ENCODE measurements at places on chromosomes 12 and 14.
A peak's percentile ranks its signal among the peaks of the same experiment; 100 is the strongest.

DNA sequence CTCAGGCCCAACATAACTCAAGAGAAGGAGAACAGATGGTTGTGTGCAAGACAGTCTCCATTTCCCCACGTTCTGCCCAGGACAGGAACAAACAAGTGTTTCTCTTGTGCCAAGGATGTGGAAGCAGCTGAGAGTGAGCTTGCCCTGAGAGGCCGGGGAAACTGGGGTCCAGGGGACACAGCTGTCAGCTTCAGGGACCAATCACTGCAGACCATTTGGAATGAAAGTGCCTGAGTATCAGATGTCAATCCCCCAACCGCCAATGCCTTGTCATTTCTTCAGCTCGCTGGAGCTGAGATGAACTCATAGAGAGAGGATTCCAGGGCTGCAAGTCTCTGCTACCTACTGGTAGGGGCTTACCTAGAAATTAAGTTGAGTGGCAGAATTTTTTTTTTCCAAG, 71.9 kb upstream of the METAP2 start:
- no peak for DNase-seq

- DNase-seq, result no peak
These were observed 51.0 kb downstream of the ACTN1 start for GRCh38 chr14:68927956-68928675.

- DNase-seq, result no peak
These were observed 70.4 kb downstream of the TMEM116 start for GRCh38 chr12:111942557-111942956.

DNA sequence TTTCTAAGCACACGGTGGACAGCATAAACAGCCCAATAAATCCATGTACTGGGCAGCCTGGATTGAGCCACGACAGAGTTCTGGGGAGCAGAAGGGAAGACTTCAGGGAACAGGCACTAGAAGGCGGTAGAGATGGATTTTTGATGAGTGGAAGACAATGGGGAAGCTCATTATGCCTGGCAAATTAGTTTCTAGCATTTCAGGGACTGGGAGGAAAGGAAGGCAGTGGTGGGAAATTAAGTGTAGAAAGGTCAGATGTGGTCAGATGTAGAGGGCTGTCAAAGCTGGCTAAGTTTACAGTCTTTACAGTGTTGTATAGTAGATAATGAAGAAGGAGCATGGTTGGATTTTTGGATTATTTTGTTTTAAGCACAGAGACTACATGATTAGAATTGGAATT, 9.2 kb downstream of the EGLN3 start:
- DNase-seq, result no peak

- no peak for DNase-seq
These were observed 131.8 kb upstream of the USP15 start for GRCh38 chr12:62128175-62128975.

DNA sequence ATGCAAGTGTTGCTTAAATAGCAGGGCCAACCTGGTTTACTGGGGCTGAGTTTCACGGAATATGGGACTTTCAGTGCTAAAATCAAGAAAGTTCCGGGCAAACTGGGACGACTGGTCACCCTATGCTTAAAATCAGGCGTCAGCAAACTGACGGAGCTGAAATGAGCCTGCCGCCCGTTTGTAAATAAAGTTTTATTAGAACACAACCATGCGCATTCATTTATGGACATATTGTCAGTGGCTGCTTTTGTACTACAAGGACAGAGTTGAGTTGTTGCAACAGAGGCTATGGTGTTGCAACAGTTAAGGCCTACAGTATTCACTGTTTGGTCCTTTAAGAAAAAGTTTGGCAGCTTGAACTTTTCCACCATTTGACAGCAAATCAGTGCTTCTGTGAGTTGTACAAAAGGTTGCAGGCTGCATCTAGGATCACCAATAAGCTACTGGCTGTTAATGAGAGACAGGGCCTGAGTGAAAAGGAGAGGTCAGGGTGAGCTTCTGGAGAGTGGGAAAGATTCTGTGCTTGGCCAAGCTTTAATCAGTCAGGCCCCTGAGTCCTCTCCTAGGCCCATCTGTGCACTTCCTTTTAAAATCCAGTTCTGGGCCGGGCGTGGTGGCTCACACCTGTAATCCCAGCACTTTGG, 13.3 kb downstream of the SELPLG start:
- DNase-seq, result no peak

GRCh38 chr12:76696186-76696585, 67.7 kb upstream of the ZDHHC17 start:
- DNase-seq, result no peak

GRCh38 chr12:71935594-71935993, 3.1 kb upstream of the TPH2 start:
- no peak for DNase-seq

DNA sequence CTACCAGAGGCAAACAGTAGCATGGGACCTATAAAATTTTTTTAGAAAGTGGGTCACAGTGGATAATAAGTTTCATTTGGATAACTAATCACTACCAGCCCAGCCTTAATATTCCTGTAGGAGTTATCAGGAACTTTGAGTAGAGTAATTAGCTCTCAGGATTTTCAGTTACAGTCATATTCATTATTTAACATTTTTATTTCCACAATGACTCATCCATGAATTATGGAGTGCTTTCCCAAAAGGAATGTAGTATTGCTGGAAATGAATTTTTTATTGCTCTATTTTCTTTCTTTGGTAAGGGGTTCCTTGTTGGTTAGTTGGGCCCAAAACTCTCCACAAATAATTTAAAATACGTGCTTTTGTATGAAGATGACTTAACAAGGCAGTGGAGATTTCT, 53.7 kb downstream of the ERC1 start:
- DNase-seq, result no peak

GRCh38 chr12:117567644-117568216, 206.3 kb upstream of the NOS1 start:
- no peak for DNase-seq

- DNase-seq, result no peak
These were observed 3.2 kb upstream of the TBX5 start for GRCh38 chr12:114408886-114409851.

GRCh38 chr12:109170324-109170723, 53.9 kb downstream of the ACACB start:
- DNase-seq, result no peak

GRCh38 chr12:75503459-75503858, 8.0 kb downstream of the KRR1 start:
- DNase-seq, result no peak

GRCh38 chr14:53380052-53380866, 227.1 kb upstream of the DDHD1 start:
- DNase-seq, result no peak

- no peak for DNase-seq
These were observed 115.0 kb downstream of the TPH2 start for GRCh38 chr12:72053604-72054003.

DNA sequence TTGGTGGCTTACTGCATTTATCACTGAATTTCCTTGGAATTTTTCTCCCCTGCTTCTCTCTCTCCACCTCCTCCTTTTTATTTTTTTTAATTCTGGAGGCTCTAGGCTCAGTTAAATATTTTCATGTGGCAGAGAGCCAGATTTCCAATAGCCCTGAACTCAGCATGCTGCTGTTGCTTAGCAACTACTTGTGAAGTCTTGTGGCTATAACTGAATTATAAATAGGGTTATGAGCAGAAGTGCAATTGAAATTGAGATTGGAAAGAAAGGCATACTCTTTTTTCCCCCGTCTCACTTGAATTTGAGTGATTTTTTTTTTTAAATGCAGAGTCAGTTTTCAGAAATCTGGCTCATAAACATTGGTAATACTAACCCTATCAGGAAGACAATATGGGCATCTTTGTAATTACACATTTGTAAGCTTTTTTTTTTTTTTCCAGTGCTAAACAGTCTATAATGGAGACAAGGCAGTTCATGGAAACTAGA, 38.3 kb downstream of the ATF7IP start:
- DNase-seq, result no peak

DNA sequence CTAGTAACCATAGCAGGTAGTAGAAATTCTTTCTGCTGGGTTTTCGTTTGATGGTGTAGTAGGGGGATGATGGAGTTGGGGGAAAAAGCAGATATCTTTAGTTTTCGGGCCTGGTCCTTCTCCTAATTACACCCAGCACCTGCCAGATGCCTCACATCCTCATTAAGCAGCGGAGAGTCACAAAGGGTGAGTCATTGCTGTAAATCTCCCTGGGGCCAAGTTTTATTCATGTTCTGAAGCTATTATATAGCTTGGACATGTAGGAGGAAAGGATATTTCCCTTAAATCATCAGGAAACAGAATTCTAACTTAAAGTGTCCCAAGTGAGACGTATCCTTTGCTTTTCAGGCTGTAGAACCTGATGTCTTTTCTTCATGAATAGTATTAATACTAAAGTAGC, 4.9 kb upstream of the NECAP1 start:
- no peak for DNase-seq

- no peak for DNase-seq
These were observed 624.8 kb upstream of the NOVA1 start for GRCh38 chr14:27222671-27223070.

GRCh38 chr14:89325959-89326358, 91.1 kb downstream of the FOXN3 start:
- no peak for DNase-seq

DNA sequence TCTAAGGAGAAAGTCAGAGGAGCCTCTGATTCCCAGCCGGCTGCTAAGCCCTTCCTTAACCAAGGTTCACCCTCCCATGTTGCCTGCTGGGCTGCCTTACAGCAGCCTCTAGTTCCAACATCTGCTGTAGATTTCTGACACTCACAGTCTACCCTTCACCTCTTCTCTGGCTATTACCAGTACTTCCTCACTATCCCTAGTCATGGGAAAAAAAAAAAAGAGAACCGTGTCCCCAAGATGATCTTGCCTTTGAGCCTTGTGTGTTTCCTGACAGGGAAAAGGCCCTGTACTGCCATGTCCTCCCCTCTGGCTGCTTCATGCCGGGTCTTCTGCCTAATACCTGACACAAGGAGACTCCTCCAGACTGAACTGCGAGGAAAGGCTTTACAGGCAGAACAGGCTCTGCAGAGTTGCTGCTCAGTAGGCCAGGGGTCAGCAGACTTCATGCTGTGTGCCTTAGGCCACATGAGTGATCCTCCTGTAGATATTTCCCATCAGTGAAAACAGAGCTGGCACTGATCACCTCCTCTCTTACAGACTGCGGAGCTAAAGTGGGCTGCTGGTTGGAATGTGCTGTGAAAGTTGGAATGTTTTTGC, 46.8 kb downstream of the PRKCH start:
- no peak for DNase-seq

DNA sequence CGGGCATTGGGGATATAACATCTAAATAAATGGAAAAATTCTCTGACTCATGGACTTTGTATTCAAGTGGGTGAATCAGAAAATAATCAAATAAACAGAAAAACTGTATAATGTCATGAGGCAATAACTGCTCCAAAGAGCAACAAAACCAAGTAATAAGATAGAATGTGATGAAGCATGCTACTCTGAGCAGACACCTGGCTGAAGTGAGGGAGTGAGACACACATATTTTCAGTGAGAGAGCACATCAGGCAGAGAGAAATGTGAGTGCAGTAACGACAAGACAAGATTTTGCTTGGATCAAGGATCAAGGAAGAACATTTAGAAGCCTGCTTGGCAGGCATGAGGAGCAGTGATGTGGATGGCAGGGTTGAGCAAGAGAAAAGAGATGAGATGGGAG, 75.8 kb upstream of the CCDC91 start:
- DNase-seq, result no peak

DNA sequence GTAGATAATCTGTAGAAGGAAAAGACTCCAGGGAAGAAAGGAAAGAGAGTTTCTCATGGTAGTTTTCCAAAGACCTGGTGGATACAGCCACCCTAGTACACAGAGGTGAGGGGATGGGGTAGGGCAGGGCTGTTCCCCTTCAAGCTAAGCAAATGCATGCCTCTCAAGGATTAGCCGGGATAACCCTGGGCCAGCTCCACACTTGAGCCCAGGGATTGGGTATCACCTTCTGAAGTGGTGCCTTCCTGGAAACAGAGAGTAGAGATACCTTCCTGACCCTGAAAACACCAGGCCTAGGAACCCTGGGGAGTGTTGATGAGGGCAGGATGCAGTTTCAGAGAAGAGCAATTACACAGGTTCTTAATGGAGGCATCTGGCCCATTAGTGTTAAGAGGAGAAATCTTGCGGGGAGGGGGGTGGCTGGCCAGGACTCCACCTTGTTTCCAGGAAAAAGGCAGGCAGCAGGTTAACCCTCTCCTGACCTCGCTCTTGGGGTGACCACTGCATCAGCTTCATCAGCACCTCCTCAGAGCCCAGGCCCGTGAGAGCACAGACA, 106.9 kb upstream of the TMEM233 start:
- DNase-seq, result no peak

GRCh38 chr14:73146111-73146510, 9.8 kb downstream of the PSEN1 start:
- no peak for DNase-seq

- DNase-seq, result no peak
These were observed 506.9 kb downstream of the FOXG1 start for GRCh38 chr14:29273513-29273912.

- DNase-seq, result no peak
These were observed 3.6 kb downstream of the TTC5 start for GRCh38 chr14:20302042-20302755.

DNA sequence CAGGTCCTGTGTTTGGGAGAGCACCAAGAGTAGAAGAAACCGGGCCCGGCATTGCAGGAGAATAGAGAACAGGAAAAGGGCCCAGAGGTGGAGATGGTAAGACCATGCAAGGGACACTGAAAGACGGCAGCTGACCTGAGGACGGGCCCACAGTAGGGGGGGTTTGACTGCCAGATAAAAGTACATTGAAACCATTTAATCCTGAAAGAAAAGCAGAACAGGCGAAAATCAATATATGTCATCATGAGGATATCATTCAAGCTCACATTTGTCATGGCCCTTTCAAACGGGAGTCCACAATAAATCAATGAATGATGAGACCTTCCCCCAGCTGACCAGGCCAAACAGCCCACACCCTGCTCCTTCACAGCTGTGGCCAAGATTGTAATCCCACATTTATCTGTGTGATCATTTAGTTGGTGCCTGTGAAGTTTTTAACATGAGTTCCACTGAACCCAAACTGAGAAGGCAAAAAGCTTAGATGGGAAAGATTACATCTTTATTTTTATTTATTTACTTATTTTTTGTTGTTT, 39.5 kb downstream of the E2F7 start:
- no peak for DNase-seq

DNA sequence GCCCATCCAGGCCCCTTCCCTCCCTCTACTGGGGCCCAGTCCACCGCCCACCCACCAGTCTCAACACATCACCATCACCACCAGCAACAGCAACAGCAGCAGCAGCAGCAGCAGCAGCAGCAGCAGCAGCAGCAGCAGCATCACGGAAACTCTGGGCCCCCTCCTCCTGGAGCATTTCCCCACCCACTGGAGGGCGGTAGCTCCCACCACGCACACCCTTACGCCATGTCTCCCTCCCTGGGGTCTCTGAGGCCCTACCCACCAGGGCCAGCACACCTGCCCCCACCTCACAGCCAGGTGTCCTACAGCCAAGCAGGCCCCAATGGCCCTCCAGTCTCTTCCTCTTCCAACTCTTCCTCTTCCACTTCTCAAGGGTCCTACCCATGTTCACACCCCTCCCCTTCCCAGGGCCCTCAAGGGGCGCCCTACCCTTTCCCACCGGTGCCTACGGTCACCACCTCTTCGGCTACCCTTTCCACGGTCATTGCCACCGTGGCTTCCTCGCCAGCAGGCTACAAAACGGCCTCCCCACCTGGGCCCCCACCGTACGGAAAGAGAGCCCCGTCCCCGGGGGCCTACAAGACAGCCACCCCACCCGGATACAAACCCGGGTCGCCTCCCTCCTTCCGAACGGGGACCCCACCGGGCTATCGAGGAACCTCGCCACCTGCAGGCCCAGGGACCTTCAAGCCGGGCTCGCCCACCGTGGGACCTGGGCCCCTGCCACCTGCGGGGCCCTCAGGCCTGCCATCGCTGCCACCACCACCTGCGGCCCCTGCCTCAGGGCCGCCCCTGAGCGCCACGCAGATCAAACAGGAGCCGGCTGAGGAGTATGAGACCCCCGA, 6.8 kb upstream of the RNU7-1 start:
- DNase-seq, result peak; percentile 50

All from stimulated activated CD4-positive, alpha-beta T cell treated with anti-CD3 and anti-CD28 coated beads, Interleukin-4, amount 100 ng/mL, for 48 hours (primary cell).